DND-41 (cell line): ENCODE measurements at places on chromosomes 4 and X.

- no peak for DNase-seq
Observed at GRCh38 chrX:10831716-10832502, 211.5 kb upstream of the MID1 start.

DNA sequence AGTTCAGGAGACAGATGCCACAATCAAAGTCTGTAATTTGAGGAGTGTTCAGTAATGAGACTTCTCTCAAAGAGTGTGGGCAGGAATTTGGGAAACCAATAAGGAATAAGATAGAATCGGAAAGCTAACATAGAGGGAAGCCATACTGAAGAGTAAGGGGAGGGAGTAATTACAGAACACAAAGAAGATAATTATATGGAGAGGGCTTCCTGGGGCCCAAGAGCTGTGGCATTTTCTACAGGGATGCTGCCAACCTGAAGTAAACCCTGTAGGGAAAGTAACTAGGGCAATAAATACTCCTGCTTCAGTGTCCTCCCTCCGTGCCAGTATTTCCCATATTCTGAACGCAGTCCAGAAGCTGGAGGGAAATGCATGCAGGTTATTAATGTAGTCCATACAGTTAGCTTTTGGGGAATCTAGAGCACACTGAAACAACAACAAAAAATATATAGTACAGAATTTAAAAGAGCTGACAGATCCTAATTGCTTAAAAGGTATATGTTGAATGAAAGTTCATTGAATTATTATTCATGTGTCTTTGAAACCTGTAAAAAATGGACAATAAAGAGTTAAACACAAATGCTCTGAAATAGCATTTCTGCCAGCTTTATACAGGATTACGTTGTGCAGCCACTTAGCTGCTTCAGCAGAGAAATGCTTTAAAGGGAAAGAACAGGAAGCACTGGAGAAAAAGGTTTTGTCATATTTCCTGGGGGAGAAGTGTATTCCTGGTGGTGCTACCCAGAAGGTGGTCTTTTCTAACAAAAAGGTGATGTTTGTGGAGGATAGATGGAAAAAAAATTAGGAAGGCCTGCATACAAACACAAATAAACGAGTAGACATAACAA, 48.0 kb downstream of the CXXC4 start:
- no peak for DNase-seq

GRCh38 chr4:79917246-79917645, 155.8 kb downstream of the ANTXR2 start:
- peak; percentile 65 for DNase-seq

DNA sequence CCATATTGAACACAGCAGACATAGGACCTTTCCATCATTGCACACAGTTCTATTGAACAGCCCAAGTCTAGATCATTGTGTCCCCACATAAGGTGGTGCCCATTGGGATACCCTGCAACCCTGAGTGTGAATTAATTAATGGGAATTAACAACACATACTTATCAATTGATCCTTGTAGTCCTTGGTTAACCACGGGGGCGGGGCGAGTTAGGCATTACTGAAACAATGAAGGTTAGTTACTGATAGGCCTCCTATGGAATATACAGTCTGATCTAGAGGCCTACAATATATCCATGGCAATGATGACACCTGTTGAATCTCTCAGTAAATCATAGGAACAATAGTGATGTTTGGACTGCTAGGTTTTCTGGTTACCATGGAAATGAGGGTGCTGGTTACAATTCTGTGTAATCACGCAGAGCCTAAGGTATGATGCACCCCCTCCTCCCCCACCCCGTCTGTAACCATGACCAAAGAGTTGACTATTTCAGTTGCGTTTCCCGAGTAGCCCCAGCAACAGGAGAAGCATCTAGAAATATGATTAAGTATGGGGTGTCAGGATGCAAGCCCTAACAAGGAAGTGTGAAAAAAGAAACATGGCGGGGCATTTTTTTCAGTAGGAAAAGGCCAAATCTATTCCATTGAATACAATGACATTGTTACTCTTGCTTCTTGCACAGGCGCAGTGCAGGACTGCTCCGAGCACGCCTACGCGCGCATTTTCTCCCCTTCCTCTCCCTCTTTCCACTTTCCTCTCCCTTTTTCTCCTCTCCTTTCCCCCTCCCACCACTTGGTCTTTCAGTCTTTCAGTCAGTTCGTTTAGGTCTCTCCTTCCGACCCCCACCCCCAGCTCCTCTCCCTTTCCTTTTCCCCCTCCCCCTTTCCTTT, 677 bp upstream of the NONO start:
- no peak for DNase-seq

- no peak for DNase-seq
Observed at GRCh38 chr4:120723986-120724385, 198.5 kb downstream of the PRDM5 start.

DNA sequence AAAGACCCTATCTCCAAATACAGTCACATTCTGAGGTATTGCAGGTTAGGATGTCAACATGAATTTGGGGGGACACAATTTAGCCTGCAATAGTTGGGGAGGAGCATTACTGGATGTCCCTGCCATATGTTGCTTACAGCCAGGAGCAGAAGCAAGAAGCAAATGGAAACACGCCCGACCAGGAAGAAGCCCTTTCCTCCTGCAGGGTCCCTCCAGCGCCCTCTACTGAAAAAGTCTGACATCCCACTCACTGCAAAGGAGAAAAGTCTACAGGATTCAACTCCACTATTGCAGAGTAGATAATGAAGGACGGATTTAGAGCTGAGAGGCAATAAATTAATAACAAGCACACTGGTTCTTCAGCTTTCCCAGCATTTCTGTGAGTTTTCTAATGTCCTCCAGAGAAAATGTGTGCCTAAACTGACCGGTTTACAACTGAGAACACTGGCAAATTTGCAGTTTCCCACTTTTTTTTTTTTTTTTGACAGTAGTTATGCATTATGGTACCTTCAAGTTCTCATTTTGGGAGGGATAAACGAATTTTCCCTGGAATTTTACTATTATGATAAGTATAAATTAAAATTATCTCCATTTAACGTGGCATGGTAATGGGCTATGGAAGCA, 31.7 kb downstream of the COQ2 start:
- DNase-seq: peak; percentile 75

DNA sequence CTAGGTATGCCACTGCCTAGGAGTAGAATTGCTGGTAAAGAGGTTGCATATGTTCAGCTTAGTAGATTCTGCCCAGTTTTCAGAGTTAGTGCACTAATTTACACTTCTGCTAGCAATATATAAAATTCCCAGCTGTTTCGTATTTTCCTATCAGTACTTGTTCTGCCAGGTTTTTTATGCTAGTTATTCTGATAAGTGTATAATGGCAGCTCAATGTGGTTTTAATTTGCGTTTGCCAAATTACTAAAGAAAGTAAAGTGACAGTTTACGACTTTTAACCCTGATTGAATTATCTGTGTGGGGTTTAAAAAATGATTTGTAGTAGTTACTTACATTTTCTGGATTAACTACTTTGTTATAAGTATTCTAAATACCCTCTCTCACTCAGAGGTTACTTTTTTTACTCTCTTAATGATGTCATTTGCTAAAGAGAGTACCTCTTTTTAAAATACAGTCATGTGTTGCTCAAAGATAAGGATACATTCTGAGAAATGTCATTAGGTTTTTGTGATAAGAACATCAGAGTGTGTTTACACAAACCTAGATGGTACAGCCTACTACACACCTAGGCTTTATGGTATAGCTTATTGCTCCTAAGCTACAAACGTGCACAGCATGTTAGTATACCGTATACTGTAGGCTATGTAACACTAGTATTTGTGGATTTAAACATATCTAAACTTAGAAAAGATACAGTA, 363.2 kb downstream of the IL15 start:
- no peak for DNase-seq

DNA sequence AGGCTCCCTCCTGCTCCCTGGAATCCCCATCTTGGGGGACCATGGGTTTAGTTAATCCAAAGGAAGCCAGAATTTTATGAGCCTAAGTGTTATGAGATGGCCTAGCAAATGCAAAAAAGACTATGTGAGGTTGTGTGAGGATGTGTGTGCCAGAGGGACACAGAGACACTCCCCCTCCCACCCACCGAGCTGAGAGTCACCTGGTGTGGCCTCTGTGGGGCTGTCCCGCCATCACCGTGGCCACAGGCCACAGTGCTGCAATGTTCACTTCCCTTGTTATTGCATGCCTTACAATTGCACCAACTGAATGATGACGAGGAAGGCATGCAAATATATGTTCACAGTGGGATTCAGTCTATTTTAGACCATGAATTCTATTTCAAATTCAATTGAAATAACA, 601 bp upstream of the FGFBP2 start:
- no peak for DNase-seq

- no peak for DNase-seq
Observed at GRCh38 chr4:124641715-124642381, 70.7 kb downstream of the ANKRD50 start.

GRCh38 chrX:153818571-153819383, 11.6 kb downstream of the PDZD4 start:
- DNase-seq: peak; percentile 38

GRCh38 chr4:172018358-172018757, 205.2 kb downstream of the GALNTL6 start:
- DNase-seq: no peak

DNA sequence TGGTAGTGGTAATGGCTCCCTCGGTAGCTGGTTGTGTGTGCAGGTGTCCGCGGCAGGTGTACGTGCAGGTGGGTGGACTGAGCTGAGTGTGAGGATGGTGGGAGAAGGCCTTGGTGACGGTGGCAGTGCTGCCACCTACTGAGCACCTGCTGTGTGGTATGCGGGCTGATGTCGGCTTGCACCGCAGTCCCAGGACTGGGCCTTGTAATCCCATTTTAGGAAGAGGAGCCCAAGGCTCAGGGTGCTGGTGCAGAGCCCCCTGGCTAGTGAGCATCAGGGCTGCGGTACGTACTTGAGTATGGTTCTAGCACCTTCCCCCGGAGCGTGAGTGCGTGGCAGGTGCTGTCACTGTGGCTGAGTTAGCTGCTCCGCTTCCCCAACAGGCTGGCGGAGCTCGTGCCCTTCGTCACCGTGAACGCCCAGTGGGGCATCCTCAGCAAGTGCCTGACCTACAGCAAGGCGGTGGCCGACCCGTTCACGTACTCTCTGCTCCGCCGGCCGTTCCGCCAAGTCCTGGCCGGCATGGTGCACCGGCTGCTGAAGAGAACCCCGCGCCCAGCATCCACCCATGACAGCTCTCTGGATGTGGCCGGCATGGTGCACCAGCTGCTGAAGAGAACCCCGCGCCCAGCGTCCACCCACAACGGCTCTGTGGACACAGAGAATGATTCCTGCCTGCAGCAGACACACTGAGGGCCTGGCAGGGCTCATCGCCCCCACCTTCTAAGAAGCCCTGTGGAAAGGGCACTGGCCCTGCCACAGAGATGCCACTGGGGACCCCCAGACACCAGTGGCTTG, 5.7 kb upstream of the CPZ start:
- DNase-seq: no peak
